Effector CD8-positive, alpha-beta T cell (primary cell): ENCODE measurements at places on chromosomes 7 and 10.

DNA sequence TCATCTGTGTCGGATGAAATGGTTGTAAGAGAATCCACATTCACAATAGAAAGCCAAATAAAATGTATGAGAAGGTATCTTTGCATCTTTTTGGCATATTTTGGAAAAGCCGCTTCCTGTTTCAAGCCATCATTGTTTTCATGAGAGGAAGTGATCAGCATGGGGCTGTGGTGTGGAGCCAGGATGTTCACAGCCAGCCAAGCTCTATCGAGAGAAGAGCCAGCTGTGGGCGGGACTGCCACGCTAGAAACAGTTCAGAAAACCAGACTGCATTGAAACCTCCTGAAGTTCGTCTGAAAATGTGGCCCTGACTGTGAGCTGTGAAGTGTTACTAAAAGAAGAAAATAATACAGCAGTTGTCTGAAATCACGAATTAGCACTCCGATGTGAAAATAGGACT, 21.2 kb upstream of the NPS start:
- no peak for DNase-seq

DNA sequence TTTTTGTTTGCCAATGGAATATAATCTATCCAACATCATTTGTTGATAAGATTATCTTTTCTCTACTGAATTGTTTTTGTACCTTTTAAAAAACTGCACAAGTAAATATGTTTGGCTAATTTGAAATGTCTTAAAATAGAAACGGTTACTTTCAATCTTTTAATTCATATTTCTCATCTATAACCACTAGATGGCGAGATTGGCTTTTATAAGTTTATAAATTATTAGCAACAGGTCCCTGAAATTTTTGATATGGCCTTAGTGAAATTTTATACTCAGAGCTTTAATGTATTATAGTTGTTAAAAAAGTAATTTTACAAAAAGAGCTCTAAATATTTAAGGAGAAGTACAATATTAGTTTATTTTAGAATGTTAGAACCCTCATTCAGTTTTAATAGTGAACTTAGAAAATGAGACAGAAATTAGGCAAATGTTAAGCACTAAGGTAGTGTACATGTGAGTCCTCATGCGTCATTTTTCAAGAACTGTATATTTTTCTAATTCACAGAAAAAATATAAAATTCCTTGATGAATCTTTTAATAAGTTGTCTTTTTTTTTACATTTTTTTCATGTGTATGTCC, 592.5 kb downstream of the ARL4A start:
- no peak for DNase-seq

DNA sequence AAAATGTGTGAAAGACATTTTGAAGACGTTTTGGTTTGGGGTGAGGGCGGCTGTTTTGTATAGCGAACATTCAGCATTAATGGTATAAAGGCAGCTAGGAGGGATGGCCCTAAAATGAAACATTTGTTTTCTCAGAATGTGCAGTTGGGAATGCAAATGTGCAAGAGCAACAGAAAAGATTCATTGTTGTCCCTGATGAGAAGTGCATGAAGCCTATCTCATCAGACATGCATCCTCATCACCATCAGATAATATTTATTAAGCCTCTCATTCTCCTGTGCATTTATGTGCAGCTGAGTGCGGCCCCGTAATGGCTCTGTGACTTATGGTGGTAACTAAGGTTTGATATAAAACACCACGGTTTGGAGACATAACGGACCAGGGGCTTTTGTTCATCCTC, 199.5 kb downstream of the GFRA1 start:
- no peak for DNase-seq

- DNase-seq = no peak
These were observed 31.3 kb downstream of the RCC1L start for GRCh38 chr7:75042286-75042685.

- DNase-seq = no peak
These were observed 14.5 kb upstream of the THSD7A start for GRCh38 chr7:11846361-11846955.

DNA sequence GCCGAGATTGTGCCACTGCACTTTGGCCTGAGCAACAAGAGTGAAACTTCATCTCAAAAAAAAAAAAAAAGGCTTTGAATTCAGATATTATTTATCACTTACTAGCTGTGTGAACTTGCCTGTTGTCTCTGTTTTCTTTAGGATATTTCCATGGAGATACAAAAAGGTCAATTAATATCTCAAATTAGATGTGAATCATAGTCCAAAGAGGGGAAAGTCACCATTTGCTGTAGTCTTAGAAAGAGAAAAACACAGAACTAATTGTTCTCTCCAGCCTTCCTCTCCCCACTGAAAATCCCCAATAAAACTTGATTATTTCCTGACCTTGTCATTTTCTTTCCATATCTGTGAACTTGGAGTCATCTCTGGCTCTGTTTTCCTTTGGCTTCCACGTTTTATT, 21.2 kb downstream of the HEPACAM2 start:
- DNase-seq = no peak

DNA sequence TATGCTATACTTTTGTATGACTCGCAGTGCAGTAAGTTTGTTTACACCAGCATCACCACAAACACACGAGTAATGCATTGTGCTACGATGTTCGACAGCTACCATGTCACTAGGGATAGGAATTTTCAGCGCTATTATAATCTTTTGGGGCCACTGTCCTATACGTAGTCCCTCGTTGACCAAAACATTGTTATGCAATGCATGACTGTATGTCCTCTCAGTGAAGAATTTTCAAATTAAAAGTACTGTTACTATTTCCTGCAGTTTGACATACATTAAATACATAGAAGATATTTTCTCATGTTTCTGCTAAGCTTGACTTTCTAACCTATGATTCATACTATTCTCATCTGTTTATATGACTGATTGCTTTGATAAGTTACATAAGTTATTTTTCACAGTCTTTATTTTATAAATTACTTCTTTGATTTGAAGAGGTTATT, 203.6 kb downstream of the VTI1A start:
- DNase-seq = no peak

GRCh38 chr10:128274938-128275337, 148.7 kb upstream of the MKI67 start:
- DNase-seq = no peak

- DNase-seq = no peak
These were observed 451.0 kb upstream of the ADARB2 start for GRCh38 chr10:2188371-2188770.

- no peak for DNase-seq
These were observed 38.9 kb upstream of the ANKRD1 start for GRCh38 chr10:90959826-90960225.

DNA sequence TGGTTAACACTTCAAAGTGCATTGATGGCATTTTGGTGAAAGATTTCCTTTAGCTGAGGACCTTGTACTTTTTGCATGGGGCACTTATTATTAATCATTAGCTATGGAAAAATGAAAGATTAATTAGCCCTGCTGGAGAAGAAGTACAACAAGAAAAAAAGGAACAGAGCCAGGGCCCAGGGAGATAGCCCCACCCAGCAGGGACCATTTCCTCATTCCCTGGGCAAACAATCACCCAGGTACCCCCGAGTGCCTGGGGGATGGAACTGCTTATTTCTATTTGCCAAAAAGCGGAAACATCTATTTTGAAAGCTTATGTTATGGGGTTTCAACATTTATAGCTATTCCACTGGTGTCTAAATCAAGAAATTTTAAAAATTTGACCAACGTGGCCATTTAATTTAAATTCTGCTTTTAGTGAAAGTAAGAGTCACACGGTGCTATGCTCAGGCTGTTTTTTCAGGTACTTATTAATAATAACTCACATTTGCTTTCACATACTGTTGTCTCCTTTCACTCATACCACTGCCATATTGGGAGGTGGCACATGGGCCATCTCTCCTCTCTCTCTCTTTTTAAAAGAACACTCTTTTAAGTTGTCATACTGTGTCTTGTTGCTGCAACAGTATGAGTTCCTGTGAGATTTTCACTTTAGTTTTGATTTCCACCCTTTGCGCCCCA, 143.6 kb upstream of the KIF5B start:
- DNase-seq = no peak

DNA sequence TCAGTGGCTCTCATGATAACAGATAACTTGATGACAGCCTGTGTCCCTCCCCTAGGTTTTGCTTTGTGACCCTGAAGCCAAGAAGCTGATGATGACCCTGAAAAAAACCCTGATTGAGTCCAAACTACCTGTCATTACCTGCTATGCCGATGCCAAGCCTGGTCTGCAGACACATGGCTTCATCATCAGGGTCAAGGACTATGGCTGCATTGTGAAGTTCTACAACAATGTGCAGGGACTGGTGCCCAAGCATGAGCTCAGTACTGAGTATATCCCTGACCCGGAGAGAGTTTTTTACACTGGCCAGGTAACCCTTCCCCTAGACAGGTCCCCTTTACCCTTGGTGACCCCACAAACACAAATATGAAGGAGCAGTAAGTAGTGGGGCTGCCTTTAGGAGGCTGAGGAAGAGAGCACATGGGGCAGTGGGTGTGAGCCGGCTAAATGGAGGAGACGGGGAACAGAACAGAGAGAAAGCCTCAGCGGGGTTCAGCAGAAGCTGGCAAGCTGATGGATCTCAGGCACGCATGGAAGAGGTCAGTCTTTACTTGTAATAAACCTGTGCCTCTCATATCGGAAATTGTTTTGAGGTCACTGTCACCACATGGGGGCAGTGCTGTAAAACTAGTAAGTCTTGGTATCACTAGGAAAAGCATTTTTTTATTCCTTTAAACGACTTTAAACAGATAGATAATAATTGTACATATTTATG, 20.2 kb downstream of the PDCD11 start:
- DNase-seq = peak; percentile 49

- no peak for DNase-seq
These were observed 125.1 kb downstream of the RAPGEF5 start for GRCh38 chr7:22231806-22232205.

DNA sequence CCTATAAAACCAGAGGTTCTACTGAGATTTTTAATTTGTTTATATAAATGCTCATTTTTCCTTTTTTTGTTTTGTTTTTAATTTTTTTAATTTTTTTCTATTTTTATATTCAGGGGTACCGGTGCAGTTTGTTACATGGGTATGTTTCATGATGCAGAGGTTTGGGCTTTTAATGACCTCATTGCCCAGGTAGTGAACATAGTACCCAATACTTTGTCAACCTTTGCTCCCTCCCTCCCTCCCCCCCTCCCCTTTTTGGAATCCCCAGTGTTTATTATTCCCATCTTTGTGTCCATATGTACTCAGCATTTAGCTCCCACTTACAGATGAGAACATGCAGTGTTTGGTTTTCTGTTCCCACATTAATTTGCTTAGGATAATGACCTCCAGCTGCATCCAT, 94.4 kb upstream of the NEBL start:
- no peak for DNase-seq

GRCh38 chr10:74937266-74937856, 111.0 kb downstream of the KAT6B start:
- DNase-seq = no peak

- no peak for DNase-seq
These were observed 77.9 kb downstream of the HIPK2 start for GRCh38 chr7:139699640-139700504.

DNA sequence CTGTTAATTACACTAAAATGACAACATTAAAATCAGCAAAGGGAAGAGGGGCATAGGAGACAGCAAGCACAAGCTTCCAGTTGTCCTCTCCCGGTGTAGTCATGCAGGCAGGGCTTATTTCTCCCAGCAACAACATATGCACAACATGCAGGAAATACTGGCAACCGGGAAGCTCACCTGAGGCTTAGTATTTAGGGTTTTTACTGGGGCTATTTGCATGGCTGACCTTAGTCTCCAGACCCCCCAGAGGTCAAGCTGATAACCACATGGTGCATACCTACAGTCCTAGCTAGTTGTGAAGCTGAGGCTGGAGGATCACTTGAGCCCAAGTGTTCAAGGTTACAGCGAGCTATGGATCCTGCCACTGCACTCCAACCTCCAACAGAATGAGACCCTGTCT, 12.8 kb upstream of the JMJD1C start:
- no peak for DNase-seq

GRCh38 chr10:123526356-123527064, 139.6 kb upstream of the GPR26 start:
- no peak for DNase-seq

- DNase-seq = no peak
These were observed 35.7 kb downstream of the CYP17A1 start for GRCh38 chr10:102801496-102801895.
